ENCODE measurements at places on chromosomes 1 and 21. TPM values are rescaled to one million over a fixed set of nuclear protein-coding genes. Genes with fewer than 3 reads are reported as not detected.

DNA sequence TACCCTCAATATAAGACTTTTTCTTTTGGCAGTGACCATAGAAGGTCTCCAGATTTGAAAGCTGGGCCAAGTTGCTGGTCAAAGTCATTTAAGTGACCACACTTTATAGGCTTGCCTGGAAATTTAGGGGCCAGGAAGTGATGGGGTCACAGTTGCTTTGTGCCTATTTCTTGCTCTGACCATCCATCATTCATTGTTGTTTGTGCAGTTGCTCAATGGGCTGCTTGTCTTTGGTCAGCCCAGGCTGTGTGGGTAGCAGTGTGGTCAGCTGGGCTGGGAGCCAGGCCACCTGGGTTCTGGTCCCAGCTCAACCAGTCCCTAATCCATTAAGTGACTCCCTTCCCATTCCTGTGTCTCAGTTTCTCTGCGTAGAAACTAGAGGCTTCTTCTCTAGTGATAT is 2.1 kb upstream of the OTUD7B start:
- no peaks in the 10 kb centered on the region for H3K36me3 ChIP-seq
- H3K27ac ChIP-seq, result no peak overlapping the region
- peaks cover 46% of the 10 kb centered on the region for H3K4me1 ChIP-seq
- no peaks in the 10 kb centered on the region for H3K27me3 ChIP-seq
- DNase-seq, result no peak

Gene ZNF683
- total RNA-seq, result not detected

Gene ELAVL4
- not detected for total RNA-seq

Gene HMGCS2
- total RNA-seq, result 10.2 TPM

DNA sequence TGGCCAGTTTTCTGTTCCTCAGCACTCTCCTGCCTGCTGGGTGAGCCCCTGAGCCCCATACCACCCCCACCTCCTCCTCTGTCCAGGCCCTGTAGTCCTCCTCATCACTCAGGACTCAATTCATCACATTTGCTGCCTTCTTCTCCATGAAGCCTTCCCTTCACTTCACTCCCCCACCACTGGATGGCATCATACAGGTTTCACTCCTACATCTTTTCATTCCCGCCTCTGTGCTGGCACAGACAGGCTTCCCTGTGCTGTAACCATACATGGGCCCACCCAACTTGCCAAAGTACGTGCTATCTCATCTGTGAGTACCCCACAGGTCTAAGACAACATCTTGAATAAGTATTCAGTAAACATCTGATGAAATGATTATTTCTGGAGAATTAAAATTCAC is 56.9 kb downstream of the SLC45A1 start:
- no peak overlapping the region for H3K27ac ChIP-seq
- peak; percentile 41 for DNase-seq
- H3K4me3 ChIP-seq, result no peak overlapping the region
- 0 out of 2 replicates have a peak, but pooled peaks cover 5% of the 10 kb centered on the region for H3K4me1 ChIP-seq

Gene FAM72D
- 5.9 TPM for total RNA-seq

DNA sequence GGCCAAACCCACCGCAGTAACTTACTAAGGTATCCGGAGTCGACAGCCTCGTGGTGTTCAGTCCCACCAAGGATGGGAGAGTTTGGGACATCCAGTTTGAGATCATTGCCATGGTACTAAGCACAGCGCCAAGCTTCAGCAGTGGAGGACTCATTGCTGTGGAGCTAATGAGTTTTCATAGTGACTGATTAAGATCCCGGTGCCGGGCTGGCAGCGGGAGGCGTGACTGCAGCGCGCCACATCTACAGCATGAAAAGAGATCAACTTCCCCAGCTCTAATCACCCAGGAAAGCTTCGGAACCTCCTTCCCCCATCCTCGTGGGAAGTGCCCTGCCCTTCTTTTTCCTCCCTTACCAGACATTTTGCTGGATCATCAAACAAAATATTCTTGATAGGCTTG is 149.9 kb downstream of the OLFM3 start:
- H3K27ac ChIP-seq, result no peak overlapping the region
- H3K27me3 ChIP-seq, result no peaks in the 10 kb centered on the region
- no peaks in the 10 kb centered on the region for H3K4me1 ChIP-seq
- no peak overlapping the region for H3K4me3 ChIP-seq

Gene CTSS
- 1.3 TPM for total RNA-seq

DNA sequence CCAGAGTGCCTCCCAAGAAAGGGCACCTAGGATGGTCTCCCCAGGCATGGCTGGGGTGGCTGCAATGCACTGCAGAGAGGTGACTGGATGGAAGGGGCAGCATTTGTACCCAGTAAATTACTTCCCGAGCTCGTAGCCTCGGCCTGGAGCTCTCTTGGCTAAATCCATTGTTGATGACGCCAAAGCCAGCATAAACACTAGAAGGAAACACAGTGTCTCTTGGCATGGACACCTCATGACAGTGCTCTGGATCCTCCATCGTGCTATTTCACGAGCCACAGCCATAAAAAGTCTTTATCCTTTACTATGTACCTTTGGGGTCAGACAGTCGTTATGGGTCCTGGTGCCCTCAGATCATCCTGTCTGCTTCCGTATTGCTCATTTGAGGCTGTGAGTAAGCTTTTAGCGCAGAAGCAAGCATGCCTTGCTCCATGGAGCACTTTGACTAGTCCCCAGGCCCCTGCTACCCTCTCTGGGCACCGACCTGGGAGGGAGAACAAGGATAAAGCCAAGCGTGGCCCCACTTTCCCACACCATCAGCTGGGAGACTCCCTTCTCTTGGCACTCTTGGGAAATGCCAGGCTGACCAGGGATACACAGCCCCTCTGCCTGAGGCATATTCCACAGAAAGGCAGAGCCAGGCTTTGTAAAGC is 10.3 kb upstream of the PRELP start:
- no peak for DNase-seq
- H3K4me1 ChIP-seq, result no peaks in the 10 kb centered on the region
- H3K36me3 ChIP-seq, result no peaks in the 10 kb centered on the region
- H3K27me3 ChIP-seq, result no peaks in the 10 kb centered on the region
- H3K4me3 ChIP-seq, result no peak overlapping the region
- no peak overlapping the region for H3K27ac ChIP-seq

DNA sequence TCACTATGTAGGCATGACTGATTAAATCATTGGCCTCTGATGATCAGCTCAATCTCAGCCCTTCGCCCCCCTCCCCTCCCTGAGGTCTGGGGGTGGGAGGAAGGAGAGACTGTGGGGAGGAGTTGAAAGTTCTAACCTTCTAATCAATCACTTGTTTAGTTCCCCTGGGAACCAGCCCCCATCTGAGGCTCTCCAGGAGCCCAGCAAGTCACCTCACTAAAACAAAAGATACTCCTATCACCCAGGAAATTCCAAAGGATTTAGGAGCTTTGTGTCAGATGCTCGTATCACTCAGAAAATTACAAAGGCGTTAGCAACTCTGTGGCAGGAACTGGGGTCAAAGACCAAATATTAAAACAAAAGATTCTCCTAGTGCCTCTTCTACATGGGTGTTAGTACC is 21.6 kb downstream of the SYF2 start:
- H3K27ac ChIP-seq, result peak overlapping the region; percentile 75
- H3K4me3 ChIP-seq, result no peak overlapping the region
- H3K27me3 ChIP-seq, result no peaks in the 10 kb centered on the region
- no peaks in the 10 kb centered on the region for H3K36me3 ChIP-seq

- no peak for DNase-seq
- no peak overlapping the region for H3K4me3 ChIP-seq
- no peaks in the 10 kb centered on the region for H3K4me1 ChIP-seq
- no peaks in the 10 kb centered on the region for H3K27me3 ChIP-seq
Observed at GRCh38 chr1:27856561-27857343, 15.6 kb upstream of the THEMIS2 start.

Gene VANGL2
- total RNA-seq, result 3.2 TPM

GRCh38 chr1:90149101-90149500 is 154.2 kb downstream of the ZNF326 start:
- H3K27me3 ChIP-seq, result no peaks in the 10 kb centered on the region
- DNase-seq, result no peak
- H3K36me3 ChIP-seq, result no peaks in the 10 kb centered on the region
- H3K4me3 ChIP-seq, result no peak overlapping the region
- H3K27ac ChIP-seq, result no peak overlapping the region

DNA sequence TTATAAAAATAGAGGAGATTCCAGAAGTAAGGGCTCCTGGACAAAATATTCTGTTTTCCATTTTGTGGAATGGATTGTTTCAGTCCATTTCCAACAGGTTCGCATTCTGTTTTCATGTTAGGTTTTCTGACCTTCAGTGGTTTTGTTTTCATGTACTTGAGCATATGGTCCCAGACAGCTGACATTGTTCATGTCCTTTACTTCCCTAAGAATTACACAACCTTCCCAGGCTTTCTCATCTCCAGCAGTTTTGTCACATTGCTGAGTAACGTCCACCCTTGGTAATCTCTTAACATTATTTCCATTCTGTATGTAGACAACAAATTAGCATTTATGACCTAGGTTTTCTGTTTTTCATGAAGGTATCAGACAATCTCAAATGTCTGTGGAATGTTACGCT is 21.0 kb upstream of the ERRFI1 start:
- H3K27me3 ChIP-seq, result no peaks in the 10 kb centered on the region
- no peaks in the 10 kb centered on the region for H3K36me3 ChIP-seq
- no peak for DNase-seq
- H3K4me3 ChIP-seq, result no peak overlapping the region

- no peaks in the 10 kb centered on the region for H3K36me3 ChIP-seq
- H3K27me3 ChIP-seq, result no peaks in the 10 kb centered on the region
- no peaks in the 10 kb centered on the region for H3K4me1 ChIP-seq
- no peak for DNase-seq
- no peak overlapping the region for H3K4me3 ChIP-seq
- no peak overlapping the region for H3K27ac ChIP-seq
Observed at GRCh38 chr21:40471103-40471502, 375.9 kb downstream of the DSCAM start.

GRCh38 chr1:84762664-84763063 is 72.4 kb upstream of the SSX2IP start:
- H3K27me3 ChIP-seq, result no peaks in the 10 kb centered on the region
- no peaks in the 10 kb centered on the region for H3K36me3 ChIP-seq
- no peak overlapping the region for H3K4me3 ChIP-seq
- no peak overlapping the region for H3K27ac ChIP-seq
- H3K4me1 ChIP-seq, result no peaks in the 10 kb centered on the region

Gene GBP1
- total RNA-seq, result 0.51 TPM

DNA sequence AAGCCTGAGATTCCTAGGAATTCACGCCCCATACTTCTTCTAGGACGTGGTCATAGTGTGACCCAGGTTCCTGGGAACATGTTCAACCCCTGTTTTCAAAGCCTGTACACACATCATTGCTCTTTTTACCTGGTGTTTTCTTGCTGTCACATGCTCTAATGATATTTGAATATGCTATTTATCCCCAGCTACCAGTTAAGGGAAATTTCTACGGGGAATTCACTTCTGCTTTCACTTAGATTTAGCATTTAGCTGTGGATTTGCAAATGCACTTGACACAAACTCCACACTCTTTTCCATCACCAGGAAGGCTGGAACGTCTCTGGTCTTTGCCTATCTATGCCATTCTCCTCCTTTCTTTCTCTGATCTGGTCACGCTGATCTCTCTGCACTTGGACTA is 11.3 kb upstream of the SAMSN1 start:
- H3K4me1 ChIP-seq, result no peaks in the 10 kb centered on the region
- H3K36me3 ChIP-seq, result no peaks in the 10 kb centered on the region
- DNase-seq, result no peak
- no peak overlapping the region for H3K4me3 ChIP-seq

- H3K27me3 ChIP-seq, result no peaks in the 10 kb centered on the region
- no peak overlapping the region for H3K4me3 ChIP-seq
- H3K4me1 ChIP-seq, result peaks cover 4% of the 10 kb centered on the region
- H3K27ac ChIP-seq, result no peak overlapping the region
Observed at GRCh38 chr1:178109348-178110143, 15.6 kb downstream of the RASAL2 start.

DNA sequence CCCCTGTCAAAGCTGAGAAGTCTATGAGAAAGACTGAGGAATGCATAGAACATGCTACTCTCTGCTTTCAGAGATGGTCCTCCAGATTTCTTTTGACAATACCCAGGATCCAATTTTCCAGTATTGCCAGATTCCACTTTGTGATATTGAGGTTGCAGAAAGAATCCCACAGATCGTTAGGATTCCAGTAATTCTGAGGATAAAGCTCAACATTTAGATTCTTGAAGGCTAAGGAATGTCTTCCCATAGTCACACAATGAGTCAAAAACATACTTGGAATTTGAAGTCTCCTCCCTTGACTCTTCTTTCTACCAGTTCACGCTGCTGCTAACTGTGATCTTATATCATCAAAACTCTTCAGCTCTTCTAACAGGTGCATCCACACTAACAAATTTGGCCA is 57.1 kb downstream of the TNFSF18 start:
- H3K27ac ChIP-seq, result no peak overlapping the region
- no peak overlapping the region for H3K4me3 ChIP-seq
- no peaks in the 10 kb centered on the region for H3K36me3 ChIP-seq
- H3K27me3 ChIP-seq, result no peaks in the 10 kb centered on the region
- no peak for DNase-seq

Gene HIVEP3
- 0.37 TPM for total RNA-seq

DNA sequence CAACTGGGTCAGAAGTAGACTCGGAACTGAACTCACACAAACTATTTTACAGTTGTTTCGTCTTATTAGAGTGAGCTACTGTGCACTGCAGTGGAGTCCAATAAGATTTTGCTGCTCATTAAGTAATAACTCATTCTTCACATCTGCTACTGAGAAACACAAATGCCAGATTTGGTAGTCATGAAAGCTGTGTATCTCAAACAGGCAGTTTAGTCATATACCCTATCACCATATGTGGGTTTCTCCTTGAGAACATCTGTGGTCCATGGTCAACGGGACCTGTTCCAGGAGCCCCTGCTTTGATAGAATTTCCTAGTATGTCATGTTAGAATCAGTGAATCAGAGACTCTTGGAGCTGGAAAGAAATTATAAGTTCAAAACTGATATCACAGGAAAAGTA is 60.4 kb downstream of the ALG14 start:
- no peaks in the 10 kb centered on the region for H3K36me3 ChIP-seq
- no peaks in the 10 kb centered on the region for H3K27me3 ChIP-seq
- no peak overlapping the region for H3K4me3 ChIP-seq
- H3K27ac ChIP-seq, result no peak overlapping the region
- DNase-seq, result no peak

GRCh38 chr1:83999316-83999819 is 436 bp upstream of the TTLL7 start:
- H3K36me3 ChIP-seq, result no peaks in the 10 kb centered on the region
- no peaks in the 10 kb centered on the region for H3K4me1 ChIP-seq
- DNase-seq, result no peak
- peak overlapping the region; percentile 32 for H3K27ac ChIP-seq

DNA sequence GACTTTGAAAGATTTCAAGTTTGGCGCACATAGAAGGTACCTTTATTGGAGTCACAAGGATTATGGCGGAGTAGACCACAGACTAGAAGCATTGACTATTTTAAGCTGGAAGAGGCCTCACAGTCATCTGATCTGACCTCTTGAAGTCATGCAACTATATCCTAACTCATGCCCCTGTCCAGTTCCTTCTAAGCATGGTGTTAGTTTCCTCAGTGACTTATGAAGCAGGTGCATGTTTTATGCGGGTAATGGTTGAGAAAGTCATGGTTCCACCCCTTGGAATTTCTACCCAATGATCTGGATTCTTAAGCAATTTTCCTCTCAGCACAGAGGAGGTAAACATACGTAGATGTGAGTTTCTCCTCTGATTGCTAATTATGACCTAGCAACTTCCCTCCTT is 11.7 kb downstream of the OLFML3 start:
- no peak overlapping the region for H3K4me3 ChIP-seq
- H3K27ac ChIP-seq, result no peak overlapping the region
- no peaks in the 10 kb centered on the region for H3K27me3 ChIP-seq
- no peak for DNase-seq

Gene DARS2
- total RNA-seq, result 45.1 TPM

Gene PEAR1
- total RNA-seq, result 0.18 TPM

Gene NTMT2
- total RNA-seq, result not detected

GRCh38 chr1:22709891-22710700 is 543 bp upstream of the EPHB2 start:
- H3K36me3 ChIP-seq, result no peaks in the 10 kb centered on the region
- H3K4me3 ChIP-seq, result peak overlapping the region; percentile 59
- H3K27me3 ChIP-seq, result no peaks in the 10 kb centered on the region
- peak overlapping the region; percentile 63 for H3K27ac ChIP-seq
- peak; percentile 61 for DNase-seq
- H3K4me1 ChIP-seq, result no peaks in the 10 kb centered on the region

Gene CCDC24
- total RNA-seq, result 5.1 TPM

Measured in Caco-2 (cell line).